ENCODE measurements at places on chromosomes 6 and 20. TPM values are rescaled to one million over a fixed set of nuclear protein-coding genes. Genes with fewer than 3 reads are reported as not detected.

GRCh38 chr6:93731306-93731705 is 311.9 kb upstream of the EPHA7 start:
- no peak for DNase-seq

DNA sequence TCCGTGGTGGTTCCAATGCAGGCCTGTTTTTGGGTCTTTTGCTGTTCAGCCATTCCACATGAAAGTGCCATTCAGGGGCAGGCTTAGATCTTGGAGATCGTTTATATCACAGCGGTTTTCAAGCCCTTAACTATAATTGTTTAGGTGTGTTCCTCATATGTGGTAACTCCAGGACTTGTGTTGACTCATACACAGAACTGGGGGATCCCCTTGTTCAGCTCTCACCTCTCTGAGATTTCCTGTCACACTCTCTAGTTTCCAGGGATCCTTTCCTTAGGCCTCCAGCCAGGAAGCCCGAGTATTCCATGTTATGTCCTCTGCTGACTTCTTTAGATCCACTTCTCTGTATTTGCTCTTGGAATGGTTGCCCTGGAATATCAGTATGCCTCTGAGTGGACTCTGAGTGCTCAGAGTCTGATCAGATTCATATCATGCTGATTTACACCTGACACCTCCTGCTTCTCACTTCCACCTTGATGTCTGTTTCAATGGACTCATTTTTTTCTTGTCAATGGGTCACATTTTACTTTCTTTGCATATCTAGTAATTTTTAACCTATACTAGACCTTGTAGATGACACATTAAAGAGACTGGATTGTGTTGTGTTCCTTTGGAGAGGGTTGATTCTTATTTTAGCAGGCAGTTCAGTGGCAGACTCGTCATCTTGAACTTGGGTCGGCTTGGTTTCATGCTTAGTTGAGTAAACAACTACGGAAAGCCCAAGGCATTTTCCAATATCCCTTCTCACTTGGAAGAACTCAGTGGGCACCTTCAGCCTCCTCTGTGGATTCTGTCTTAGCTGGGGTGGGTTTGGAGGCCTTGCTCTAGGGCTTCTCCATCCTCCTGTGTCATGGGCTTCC is 13.1 kb downstream of the NTSR1 start:
- no peak for DNase-seq

- DNase-seq = no peak
Measured at GRCh38 chr20:36312724-36313441, 6.7 kb downstream of the DLGAP4 start.

DNA sequence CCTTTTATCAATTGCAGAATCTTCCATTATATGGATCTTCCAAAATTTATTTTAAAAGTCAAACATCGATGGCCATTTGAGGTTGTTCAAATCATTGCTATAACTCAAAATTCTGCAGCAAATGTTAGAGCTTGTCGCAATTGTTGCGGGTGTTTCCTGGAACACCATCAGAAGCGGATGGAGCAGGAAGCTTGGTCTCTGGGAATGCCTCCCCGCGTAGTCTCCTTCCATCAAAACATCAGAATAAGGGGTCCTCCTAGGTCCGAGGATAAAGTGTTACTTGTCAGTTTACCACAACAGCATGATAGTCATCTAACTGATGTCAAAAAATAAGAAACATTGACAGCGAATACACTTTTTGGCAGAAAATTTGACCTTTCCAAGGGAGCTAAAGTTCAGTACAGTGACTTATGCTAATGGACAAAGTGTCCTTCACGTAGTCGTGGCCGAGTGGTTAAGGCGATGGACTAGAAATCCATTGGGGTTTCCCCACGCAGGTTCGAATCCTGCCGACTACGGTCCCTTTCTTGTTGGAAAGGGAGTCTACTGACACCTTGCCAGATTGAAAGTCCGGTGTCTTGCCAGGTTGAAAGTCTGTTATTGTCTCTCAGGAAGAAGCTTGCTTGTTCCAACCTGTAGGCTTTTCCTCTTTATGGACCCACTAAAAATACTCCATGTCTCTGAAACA is 59.0 kb upstream of the ZNF184 start:
- no peak for DNase-seq

DNA sequence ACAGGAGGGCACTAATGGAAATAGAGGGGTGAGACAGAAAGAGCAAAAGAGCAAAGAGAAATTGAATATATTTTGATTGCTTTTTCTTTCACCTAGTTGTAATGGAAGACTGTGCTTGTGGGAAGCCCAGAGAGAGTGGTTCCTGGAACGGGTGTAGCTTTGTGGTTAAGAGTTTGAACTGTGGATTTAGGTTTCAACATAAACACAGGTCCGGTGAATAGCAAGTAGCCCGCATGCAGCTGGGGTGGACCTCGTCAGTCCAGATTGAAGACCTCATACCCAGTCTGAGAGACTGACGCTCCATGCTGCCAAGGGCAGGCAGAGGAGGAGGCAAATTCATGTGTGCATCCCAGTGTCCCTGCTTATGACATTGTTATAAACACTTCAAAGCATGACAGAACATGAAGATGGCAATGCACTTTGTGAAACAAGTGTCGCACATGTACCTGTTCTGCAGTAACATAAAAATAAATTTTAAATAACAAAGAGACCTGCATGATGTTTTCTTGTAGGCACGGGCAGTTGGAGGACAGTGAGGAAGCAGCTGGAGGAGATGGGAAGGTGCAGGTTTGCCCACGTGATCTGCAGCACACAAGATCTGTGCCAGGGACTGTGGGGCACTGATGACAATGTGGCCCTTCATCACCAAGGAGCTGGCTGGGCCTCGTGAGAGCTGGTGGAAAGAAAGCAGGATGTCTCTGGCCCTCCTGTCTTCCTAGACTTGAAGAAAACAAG is 220.5 kb upstream of the SSTR4 start:
- no peak for DNase-seq

GRCh38 chr20:29408034-29408695 is 1849.3 kb upstream of the DEFB115 start:
- DNase-seq = no peak

GRCh38 chr6:31705931-31706330 is 735 bp upstream of the LY6G6F start:
- no peak for DNase-seq

GRCh38 chr20:53679597-53680309 is 86.1 kb upstream of the ZNF217 start:
- no peak for DNase-seq

The SMLR1 gene
- not detected for total RNA-seq

DNA sequence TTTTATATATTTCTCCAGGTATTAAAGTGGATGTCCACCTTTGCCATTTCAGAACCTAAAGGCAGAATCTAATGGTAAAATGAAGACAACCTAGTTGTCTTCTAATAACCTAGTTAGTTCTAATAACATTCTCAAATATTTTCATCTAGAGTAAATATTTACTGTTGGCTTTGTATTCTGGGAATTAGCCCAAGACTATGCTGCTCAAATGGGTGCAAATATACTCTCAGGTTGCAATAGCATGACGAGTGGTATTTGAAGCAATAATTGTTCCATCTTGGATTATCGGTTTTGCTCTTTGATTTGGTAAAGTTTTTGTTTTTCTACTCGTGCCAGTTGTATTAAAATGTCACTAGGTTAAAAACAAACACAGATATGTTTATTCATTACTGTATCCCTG is 21.0 kb upstream of the RSPH4A start:
- no peak for DNase-seq

DNA sequence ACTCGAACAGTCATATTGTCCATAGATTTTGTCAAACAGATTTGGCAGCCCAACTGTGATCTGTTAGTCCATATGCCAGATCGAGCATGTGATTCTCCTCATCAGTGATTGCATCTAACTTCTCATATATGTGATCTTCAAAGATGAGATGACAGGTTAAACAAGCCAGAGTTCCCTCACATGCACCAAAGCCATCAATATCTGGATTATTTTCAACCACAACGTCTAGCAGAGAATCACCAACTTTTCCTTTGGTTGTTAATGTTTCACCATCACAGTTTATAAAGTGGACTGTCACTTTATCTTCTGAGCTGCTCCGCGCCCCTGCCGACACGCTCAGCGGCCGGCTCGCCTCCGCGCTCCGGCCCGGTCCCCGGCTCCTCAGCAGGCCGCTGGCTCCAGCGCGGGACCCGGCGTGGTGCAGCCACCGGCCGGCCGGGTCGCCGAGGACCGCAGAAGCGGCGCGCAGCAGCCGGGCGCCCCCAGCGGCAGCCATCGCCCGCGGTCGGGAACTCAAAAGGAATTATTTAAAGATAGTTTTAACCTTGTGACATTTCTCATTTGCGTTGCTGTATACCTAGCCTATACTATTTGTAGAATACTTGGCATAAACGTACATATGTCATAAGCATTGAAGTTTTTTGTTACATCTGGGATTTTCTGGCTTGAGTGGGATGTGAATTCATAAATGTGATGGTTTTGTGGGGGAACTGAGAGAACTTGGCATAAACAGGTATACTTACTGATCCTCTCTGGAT is 40.1 kb upstream of the DYNLRB1 start:
- no peak for DNase-seq

All from activated T-helper 2 cell treated with anti-CD3 and anti-CD28 coated beads, Interferon-gamma antibody, Interleukin-2, Interleukin-4, amounts not matched to agents 10 μg/mL and 5 μg/mL and 100 μg/mL, durations not matched to agents 14 hours and 24 hours and 36 hours (primary cell).